ENCODE measurements at places on chromosomes 12 and 14.

- no peak for DNase-seq
Observed at GRCh38 chr14:49589387-49589786, 3.2 kb upstream of the RPS29 start.

GRCh38 chr12:119448611-119449131 is 114.1 kb downstream of the CCDC60 start:
- no peak for DNase-seq

- peak; percentile 55 for DNase-seq
Observed at GRCh38 chr14:68733086-68733914, 59.6 kb downstream of the ZFP36L1 start.

GRCh38 chr12:93183940-93184671 is 193.6 kb upstream of the NUDT4 start:
- no peak for DNase-seq

DNA sequence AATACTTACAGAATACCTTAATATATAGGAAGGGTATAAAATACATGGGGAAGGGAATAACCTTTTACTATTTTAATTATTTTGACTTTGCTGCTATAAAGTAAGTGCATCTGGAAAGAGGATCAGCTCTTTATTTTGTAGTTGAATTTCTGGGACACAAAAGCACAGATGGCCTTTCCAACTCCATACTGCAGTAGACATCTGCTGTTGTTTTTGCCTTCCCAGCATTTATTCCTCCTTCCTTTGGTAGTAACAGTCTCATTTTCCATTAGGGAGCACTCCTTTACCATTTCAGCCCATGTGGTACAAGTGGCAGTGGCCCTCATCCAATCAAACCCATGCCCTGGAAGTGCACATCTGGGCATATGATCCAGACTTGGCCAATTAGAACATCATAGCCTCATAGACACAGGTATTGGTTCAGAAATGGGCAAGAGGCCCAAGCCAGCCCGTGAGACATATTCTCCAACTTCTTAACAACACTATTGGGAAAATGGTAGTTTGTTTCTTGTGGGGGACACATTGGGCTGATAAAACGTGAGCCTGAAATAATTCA is 64.8 kb upstream of the YARS2 start:
- no peak for DNase-seq

DNA sequence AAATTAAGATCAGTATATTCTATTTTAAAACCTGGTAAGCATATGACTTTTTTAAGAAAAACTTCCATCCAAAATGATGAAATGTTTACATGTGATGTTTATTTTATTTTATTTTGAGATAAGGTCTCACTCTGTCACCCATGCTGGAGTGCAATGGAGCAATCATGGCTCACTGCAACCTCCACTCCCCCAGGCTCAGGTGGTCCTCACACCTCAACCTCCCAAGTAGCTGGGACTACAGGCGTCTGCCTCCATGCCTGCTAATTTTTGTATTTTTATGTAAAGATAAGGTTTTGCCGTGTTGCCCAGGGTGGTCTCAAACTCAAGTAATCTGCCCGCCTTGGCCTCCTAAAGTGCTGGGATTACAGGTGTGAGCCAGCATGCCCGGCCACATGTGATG is 141.8 kb downstream of the ZFP36L1 start:
- no peak for DNase-seq

- DNase-seq: no peak
Observed at GRCh38 chr12:38961683-38962082, 56.3 kb upstream of the CPNE8 start.

DNA sequence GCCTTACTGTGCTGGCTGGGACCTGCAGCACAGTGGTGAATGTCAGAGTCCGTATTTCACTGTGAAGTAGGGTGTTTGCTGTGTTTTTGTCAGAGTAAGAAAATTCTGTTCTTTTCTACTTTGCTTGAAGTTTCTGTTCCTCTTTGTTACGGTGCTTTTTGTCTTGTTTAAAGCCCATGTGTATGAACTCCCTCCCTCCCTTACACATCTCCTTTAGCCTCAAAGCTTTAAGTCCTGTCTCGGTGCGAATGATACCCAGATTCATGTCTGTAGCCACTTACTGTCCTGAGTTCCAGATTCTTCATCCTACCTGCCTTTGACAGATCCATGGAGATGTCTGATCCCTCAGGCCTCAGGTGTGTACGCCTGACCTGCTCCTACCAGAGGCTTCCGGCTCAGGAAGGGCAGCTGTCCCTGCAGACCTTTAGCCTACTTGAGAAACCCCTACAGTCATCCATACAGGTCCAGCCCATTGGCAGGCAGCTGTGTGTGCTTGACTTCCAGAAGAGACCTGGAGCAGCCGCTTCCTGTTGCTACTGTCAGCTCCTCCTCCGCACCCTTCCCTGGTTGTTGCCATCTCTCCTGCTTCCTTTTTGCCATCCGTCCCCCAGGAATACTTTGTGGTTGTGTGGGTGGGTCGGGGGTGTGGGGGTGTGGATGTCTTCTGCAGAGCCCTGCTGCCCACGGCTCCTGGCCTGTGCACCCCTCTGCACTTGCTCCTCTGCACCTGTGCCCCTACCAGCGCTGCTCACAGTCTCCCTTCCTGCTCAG is 72.9 kb downstream of the DDX51 start:
- no peak for DNase-seq

GRCh38 chr12:99558109-99558508 is 89.4 kb upstream of the GARIN6 start:
- no peak for DNase-seq

- no peak for DNase-seq
Observed at GRCh38 chr12:82357845-82358199, 365 bp downstream of the CCDC59 start.

- no peak for DNase-seq
Observed at GRCh38 chr12:1162081-1162760, 171.2 kb downstream of the ERC1 start.

- DNase-seq: no peak
Observed at GRCh38 chr12:126191949-126192348, 1126.7 kb downstream of the AACS start.

- DNase-seq: no peak
Observed at GRCh38 chr12:129844662-129845220, 59.1 kb downstream of the TMEM132D start.

GRCh38 chr14:31660728-31661127 is 99.5 kb downstream of the NUBPL start:
- no peak for DNase-seq

- DNase-seq: no peak
Observed at GRCh38 chr14:71163842-71164629, 256.8 kb downstream of the PCNX1 start.

GRCh38 chr14:92040431-92041051 is 682 bp upstream of the TRIP11 start:
- peak; percentile 22 for DNase-seq

DNA sequence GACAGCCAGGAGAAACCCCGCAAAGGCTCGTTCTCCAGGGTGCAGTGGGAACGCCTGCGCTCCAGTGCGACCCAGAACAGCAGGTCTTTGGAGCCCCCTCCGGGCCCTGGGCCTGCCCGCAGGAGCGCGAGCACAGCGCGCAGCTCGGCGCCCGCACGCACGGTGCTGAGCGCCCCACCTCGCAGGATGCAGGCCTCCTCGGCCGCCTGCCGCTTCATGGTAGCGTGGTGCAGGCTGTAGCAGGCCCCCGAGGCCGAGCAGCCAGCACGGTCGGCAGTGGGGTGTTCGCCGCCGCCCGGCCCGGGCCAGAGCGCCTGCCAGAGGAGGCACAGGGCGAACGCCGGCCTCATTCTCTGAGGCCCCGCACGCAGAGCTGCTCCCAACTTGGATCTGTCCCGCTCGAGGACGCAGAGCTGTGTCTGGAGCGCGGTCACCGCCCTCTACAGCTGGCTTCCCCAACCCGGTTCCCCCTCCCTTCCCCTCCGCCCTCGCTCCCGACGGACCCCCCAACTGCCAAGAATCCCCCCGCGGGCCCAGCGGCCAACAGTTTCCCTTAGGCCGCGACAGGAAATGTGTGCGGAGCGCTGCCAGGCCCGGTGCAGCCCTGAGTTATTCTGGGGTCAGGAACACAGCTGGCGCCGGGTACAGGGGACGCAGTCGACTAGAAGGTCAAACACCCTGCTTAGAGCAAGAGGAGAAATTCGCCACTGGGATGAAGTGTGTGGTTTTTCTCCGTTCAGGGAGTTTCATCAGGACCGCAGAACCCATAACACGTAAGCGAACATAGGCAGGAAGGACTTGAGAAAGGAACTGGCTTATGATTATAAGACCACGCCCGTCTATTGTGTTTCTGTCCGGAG is at the start of gene CLEC14A:
Gene CLEC14A (minus strand): TSS at position 421 of the 860 bp plus-strand sequence. CDS start 71 bp downstream, at position 350.
- peak; percentile 17 for DNase-seq

GRCh38 chr14:23916446-23916845 is 37.1 kb upstream of the DHRS4 start:
- DNase-seq: no peak

DNA sequence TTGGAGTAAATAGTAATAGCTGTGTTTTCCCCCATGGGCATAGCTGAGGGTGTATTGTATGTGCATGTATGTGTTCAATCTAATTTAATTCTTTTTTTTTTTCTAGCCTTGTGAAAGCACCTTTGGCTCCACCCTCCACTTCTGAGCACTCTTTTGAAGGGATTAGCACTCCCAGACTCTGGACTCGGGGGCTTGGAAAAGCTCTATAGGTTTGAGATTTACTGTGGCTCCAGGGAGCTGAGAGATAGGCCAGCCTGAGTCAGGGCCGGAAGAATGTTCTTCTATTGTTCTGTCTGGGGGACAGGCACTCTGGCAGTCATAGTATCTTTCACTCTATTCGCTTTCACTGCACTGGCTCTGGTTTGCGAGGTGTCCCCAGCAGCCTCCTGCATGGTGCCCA is 540.0 kb upstream of the TBX3 start:
- DNase-seq: no peak

DNA sequence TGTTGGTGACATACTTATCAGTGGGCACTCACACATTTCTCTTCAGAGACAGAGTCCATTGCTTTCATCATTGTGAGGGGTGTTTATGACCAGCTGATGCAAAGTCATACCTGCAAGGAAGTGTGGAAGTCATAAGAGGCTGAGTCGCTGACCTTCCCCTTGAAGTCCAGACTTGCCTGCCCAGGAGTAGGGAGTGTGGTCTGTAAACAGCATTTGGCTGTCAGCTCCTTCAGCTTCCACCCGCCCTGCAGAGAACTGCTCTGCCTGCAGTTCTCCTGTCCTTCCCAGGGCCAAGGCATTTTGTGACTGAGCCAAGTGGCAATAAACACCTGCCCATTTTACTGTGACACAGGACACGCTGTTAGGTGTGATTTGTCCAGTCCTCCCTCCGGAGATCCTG is 801.3 kb downstream of the BCL11B start:
- DNase-seq: no peak

- DNase-seq: no peak
Observed at GRCh38 chr14:75487155-75487671, 35.1 kb upstream of the BATF start.

- no peak for DNase-seq
Observed at GRCh38 chr14:88106377-88106776, 101.4 kb downstream of the GPR65 start.

GRCh38 chr12:127081058-127081457 is 1185.9 kb upstream of the TMEM132C start:
- DNase-seq: no peak

DNA sequence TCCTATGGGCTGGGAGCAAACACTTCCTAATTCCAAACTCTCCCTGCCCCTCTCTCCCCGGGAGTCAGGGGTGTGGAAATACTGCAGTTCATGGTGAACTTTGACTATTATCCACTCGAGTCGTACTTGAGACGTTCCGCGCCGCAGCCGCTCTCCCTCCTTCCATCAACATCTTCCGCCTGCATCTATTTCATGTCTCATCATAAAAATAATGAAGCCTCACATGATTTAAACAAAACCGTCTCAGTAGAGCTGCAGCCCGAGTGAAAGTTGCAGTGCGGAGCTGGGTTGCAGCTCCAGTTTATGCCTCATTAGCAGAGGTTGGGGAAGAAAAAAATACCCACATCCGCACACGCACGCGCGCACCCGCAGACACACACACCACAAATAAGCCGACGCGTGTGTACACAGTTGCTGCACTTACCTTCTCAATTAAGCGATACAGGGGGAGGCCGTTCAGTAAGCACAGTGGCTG is 283 bp downstream of the LMO3 start:
- no peak for DNase-seq

- DNase-seq: peak; percentile 21
Observed at GRCh38 chr14:58639842-58640484, 2.2 kb downstream of the DACT1 start.

GRCh38 chr12:110361216-110361615 is 42.3 kb downstream of the ANAPC7 start:
- DNase-seq: no peak

- DNase-seq: no peak
Observed at GRCh38 chr14:89635615-89636014, 218.6 kb upstream of the FOXN3 start.

- no peak for DNase-seq
Observed at GRCh38 chr12:67780580-67781084, 132.1 kb downstream of the DYRK2 start.

DNA sequence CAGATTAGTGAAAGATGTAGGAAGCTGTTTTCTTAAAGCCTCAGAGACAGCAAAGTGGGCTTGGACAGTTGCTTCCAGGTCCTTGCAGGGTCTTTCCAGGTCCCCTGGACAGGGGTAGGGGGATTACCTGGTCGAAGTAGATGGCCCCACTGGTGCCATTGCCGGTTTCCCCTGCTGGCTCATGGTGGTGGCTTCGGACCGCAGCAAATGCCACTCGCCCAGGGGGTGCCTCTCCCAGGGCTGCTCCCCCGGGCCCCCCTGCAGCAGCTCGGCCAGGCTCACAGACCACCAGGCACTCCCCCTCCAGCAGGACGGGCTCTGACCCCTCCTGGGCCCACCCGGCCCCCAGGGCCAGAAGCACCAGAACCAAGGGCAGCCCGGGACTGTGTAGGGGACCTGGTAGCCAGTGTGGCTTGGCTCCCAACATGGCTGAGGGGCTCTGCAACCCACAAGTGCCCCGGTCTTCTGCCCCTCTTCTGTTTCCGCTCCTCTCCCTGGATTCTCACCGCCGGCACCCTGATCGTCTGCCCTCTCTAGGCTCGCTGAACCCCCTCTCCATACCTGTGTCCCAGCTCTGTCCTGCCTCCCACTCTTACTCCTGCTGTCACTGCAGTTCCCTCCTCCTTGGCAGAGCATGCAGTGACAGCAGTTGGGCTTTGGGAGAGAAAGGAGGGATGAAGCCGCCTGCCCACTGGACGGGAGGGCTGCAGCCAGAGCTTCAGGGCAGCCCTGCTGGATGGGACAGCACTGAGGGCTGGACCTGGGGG is 657 bp downstream of the CBLN3 start:
- peak; percentile 6 for DNase-seq

- peak; percentile 73 for DNase-seq
Observed at GRCh38 chr12:13362260-13362841, 165.8 kb downstream of the EMP1 start.

- DNase-seq: no peak
Observed at GRCh38 chr12:132835076-132836025, 6.7 kb upstream of the GOLGA3 start.

Data from stimulated activated CD4-positive, alpha-beta T cell treated with anti-CD3 and anti-CD28 coated beads, Interleukin-15, amount 100 ng/mL, for 24 hours (primary cell).